Foreskin keratinocyte (primary cell): ENCODE measurements at places on chromosomes 2 and 18.

GRCh38 chr2:41859615-41860514, 188.0 kb upstream of the PKDCC start:
- DNase-seq: peak; percentile 76

DNA sequence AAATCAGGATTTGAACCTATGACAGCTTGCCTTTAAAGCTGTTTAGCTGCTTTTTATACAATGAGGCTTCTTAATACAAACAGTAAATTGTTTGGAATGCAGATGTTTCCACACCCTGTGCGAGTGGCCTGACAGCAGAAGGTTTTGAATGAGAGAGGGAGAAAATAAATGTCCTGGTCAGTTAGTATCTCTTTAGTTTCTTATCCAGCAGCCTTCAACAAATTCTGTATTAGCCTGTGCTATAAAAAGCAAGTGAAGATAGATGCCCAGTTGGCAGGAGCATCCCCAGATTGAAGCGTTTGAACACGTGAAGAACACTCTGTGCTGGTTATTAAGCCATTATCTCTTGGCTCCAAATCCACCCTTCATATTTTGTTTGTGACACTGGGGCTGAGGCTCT, 70.6 kb downstream of the CERS6 start:
- DNase-seq: peak; percentile 67

DNA sequence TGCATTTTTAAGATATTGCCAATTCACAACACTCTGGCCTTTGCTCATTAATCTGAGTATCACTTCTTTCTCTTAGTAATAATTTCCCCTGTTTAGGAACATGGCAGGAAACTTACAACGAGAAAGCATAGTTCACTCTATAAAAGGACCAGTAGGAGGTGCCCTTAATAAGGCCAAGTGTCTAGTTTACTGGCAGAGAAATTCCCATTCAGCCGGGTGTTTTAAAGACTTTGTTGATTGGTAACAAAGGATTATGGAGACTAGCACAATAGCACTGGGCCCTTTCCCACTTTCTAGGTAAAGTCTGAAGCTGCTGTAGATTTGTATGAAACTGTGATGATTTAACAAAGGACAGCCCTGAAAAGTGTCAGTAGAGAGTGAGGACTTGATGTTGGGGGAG, 3.1 kb downstream of the DCC start:
- DNase-seq: no peak

- no peak for DNase-seq
Measured at GRCh38 chr18:6781142-6781714, 51.7 kb downstream of the ARHGAP28 start.

GRCh38 chr2:174919947-174920595, 85.1 kb downstream of the CHN1 start:
- DNase-seq: no peak

GRCh38 chr2:221518201-221518934, 53.7 kb downstream of the EPHA4 start:
- DNase-seq: peak; percentile 57

DNA sequence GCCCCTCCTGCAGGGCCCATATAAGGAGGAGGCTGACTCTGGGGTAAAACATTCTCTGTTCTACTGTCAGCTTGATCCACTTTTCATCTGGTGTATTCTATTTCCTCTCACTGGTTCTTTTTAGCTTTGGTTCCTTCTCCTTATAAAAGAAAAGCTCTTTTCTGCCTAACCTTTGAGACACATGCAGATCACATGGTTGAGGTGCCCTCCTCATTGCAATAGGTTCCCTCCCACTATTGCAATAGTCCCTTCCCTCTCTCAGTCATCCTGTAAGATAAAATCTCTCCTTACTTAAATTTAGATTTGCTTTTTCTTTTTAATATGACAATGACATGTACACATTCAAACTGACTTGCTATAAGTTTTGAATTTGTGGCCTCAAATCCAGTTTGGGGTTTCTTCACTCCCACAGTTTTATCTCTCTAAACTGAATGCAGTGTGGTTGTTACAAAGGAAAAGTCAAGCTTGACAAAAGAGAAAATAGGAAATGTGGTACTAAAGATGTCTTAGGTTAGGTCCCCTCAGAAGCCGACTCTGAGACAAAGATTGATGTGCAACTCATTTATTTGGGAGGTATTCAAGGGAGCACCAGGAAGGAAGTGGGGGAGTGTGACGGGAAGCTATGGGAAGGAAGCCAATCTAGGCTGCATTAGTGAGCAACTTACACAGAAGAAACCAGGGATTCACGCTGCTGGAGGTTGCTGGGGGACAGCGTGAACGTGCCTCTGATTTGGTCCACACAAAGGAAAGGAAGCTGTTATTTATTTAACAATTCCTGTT, 127.6 kb upstream of the LINC00305 start:
- no peak for DNase-seq

DNA sequence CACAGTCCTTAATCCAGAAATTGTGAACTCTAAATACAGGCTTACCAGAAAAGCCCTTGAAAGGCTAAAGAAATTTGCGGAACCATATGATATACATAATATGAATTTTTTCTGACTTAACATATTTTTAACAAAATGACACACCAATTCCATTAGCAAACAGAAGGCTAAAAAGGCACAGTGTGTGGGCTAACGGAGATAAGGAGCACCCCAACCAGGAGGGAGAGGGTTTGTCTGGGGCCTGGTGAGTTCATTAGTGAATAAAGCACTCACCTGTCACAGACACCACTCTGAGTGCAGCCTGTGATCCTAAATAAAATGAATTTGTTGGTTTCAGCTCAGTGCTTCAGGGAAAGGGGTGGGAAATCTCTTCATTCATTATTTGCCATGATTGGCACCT, 2.7 kb upstream of the FECH start:
- no peak for DNase-seq

- no peak for DNase-seq
Measured at GRCh38 chr2:11553661-11554398, 20.0 kb downstream of the GREB1 start.

- no peak for DNase-seq
Measured at GRCh38 chr2:109382226-109382895, 231.4 kb downstream of the SEPTIN10 start.

- DNase-seq: peak; percentile 42
Measured at GRCh38 chr2:47520825-47521665, 118.1 kb downstream of the MSH2 start.

- no peak for DNase-seq
Measured at GRCh38 chr2:138622613-138623012, 121.0 kb downstream of the SPOPL start.

GRCh38 chr18:59268127-59268720, 5.0 kb downstream of the RAX start:
- no peak for DNase-seq

- DNase-seq: peak; percentile 21
Measured at GRCh38 chr2:124034265-124034664, 9.2 kb downstream of the CNTNAP5 start.

DNA sequence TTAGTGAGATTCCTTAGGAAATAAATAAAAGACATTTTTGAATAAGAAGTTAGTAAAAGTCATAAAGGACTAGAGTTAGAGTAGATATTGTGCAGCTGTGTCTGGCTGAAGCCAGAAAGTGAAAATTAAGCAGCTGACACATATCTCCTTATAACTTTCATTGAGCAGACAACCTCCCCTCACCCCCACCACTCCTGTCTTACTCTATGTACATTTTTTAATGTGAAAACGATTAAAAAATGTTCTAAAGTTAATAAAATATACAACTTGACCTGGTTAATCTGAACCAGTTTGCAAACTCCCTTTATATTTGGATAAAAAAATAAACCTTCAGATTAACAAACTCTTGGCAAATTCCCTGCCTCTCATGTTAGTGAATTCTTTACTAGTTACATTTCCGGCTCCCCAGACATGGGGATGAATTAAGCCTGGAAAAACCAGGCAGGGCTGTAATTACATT, 462.8 kb downstream of the MEIS1 start:
- no peak for DNase-seq

DNA sequence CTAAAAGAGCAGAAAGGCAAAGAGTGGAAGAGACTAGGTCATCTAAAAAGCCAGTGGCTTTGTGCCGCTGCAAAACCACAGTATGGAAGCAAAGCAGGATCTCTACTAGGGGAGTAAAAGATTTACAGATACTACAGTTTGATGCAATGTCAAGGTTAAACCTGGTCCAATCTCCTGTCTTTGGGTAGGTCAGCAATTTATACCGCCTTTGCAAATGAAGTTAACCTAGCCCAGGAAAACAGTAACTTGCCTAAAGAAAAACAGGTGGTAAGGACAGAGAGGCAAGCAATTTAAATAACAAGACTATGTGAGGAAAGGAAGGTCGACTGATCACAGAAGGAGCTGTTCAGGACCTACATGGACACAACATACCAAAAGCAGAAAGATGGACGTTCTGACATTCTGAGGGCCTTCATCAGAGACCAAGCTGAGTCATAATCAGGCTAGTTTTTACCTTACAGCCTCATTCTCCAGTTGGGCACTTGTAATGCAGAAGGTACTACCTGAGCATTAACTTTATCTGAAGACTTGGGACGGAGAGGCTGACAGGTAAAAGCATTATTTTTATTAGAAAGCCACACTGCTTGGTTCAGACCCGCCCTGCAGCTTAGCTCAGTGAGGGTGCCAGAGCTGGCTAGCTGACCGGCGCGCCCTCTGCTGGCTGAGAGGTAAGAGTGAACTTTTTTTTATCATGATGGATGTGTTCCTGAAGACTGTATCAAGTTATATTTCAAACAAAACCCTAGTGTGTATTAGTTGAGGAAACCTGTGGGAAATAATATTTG, 15.9 kb downstream of the CDKL4 start:
- DNase-seq: no peak

DNA sequence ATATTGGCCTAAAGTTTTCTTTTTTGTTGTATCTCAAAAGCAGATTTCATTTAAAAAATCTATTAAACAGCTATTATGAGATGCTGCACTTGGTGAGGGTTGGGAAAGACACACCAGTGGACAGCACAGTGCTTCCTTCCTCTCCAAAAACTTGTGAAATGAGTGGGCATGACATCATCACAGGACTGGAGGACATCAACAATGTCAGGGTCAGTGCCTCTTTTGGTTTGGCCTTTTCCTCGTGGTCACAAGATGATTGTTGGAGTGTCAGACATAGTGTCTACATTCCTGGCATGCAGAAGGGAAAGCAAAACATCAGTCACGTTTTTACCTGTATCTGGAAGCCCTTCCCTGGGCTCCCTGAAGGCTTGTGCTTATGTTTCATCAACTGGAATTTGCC, 49.6 kb downstream of the IL1R2 start:
- DNase-seq: no peak

- no peak for DNase-seq
Measured at GRCh38 chr2:119704670-119705120, 25.7 kb downstream of the TMEM177 start.

DNA sequence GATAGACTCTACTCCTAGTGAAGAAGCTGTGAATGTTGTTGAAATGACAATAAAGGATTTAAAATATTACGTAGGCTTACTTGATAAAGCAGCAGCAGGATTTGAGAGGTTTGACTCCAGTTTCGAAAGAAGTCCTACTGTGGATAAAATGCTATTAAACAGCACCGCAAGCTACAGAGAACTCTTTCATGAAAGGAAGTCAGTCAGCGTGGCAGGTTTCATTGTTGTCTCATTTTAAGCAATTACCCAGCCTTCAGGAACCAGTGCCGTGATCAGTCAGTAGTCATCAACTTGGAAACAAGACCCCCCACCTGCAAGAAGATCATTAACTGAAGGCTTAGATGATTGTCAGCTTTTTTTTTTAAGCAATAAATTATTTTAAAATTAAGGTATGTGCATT, 14.0 kb downstream of the USP14 start:
- no peak for DNase-seq

GRCh38 chr2:40507432-40507831, 55.5 kb upstream of the SLC8A1 start:
- no peak for DNase-seq

DNA sequence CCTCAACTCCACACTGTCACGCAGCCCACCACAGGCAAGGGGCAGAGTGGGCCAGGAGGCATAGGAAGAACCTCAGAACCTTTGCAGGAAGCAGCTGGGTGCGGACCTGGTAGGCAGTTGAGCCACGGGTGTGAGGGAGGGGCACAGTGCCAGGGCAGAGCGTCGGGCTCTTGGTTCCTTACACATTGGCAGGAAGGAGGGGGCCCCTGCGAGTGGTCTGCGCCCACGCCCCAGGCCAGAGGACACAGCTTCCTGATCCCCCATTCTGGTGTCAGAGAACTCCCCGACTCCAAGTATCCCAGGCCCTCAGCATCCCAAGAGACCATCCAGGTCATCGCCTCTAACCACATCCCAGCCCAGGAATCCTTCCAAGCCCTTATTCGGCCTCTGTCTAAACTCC, 61.5 kb downstream of the TNS1 start:
- no peak for DNase-seq

DNA sequence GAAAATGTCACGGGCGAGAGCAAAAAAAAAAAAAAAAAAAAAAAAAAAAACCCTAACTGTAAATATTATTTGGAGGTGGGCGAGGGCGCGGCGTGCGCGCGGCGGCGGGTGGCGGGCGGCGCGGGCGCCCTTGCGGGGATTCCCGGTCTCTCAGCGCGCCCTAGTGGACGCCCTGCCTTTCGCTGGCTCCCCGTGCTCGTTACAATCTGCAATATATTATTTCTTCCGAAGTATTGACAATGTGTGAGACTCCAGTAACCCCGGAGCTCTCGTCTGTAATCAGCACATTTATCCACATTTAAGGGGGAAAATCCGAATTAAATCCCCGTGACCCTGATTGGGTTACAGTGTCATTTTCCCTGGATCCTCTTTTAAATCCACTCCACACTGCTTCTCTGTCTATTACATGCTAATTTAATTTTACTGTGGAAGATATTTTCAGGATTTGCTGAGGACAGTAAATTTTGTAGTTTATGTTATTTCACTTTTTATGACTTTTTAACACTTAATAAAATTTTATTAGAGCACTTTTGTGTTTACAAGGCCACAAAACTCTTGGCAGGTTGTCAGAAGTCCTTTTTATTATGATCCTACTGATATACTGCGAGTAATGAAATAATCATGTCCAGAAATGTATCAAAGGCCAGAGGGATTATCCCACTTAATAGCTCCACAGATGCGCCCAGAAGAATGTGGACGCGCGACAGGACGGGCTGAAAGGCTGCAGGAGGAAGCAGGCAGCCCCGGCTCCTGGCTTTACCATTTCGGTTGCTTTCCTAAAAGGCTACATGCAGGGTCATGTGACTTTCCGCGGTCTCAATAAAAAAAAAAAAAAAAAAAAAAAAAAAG, 369.1 kb downstream of the MTX2 start:
- peak; percentile 29 for DNase-seq

GRCh38 chr2:106189764-106190468, 4.2 kb downstream of the UXS1 start:
- DNase-seq: peak; percentile 52

GRCh38 chr2:88069117-88069516, 1.5 kb downstream of the SMYD1 start:
- no peak for DNase-seq

- no peak for DNase-seq
Measured at GRCh38 chr2:25597881-25598280, 75.5 kb downstream of the DTNB start.

GRCh38 chr18:58143386-58143785, 99.4 kb downstream of the NEDD4L start:
- DNase-seq: no peak

- DNase-seq: no peak
Measured at GRCh38 chr2:990970-991369, 40.3 kb downstream of the SNTG2 start.
